ENCODE measurements at places on chromosomes 7 and 10.

DNA sequence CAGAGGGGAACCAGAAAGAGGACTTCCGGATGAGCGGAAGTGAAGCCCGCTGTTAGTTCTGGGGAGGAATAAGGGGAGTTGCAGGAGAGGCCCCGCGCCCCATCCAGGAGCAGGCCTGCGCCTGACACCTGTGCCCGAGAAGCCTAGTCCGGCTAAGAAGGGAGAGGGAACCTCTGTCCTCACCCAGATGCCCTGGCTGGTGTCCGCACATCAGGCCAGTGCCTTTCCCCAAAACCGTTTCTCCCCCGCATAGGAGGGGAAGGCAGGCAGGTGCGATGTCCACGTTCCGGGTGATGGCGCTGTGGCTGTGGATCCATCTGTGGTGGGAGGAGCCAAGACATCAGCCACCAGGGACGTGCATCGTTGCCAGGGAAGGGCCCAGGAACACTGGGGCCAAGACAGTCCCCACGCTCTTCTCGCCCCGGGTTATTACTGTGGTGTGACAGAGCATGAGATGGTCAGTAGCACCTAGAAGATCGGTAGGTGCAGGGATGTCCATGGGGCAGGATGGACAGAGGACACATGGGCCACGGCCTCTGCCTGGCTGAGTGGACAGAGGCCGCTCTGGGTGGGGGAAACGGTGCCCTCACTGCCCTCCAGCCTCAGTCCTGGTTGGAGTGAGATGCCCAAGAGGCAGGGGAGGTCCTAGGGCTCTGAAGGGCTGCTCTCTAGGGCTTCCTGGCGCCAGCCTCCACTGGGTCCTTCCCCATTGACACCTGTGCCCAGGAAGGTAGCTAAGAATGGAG, 262.7 kb downstream of the CELF2 start:
- DNase-seq: no peak

DNA sequence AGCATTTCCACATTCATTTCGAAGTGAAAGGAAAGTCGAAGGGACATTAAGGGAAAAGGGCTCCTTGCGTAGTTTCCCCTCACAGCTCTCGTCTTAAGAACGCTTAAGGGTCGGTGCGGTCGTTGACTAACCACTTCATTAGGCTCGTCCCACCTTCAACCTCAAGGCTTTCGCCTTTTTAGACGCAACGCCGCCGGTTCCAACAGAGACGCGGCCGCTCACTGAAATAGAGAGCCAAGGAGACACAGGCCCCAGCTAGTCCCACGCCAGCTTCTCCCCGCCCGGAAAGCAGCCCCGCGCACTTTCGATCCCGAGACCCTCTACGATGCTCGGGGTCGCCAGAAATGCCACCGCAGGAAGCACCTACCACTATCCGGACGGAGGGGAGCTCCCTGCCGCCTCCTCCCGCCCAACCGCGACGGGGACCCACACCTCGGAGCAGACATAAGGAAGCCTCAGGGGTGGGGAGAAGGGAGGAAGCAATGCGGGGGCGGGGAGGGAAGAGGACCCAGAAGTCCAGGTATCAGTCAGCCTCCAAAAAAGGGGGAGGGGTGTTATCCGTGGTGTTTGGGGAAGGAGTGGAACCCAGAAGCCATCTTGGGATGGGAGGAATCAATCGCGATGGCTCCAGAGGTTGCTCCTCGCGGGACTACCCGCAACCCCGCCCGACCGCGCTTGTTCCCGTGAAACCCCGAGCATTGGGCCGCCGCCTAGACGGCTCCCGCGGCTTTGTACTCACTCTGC, 559 bp downstream of the TRA2A start:
- DNase-seq: peak; percentile 60

DNA sequence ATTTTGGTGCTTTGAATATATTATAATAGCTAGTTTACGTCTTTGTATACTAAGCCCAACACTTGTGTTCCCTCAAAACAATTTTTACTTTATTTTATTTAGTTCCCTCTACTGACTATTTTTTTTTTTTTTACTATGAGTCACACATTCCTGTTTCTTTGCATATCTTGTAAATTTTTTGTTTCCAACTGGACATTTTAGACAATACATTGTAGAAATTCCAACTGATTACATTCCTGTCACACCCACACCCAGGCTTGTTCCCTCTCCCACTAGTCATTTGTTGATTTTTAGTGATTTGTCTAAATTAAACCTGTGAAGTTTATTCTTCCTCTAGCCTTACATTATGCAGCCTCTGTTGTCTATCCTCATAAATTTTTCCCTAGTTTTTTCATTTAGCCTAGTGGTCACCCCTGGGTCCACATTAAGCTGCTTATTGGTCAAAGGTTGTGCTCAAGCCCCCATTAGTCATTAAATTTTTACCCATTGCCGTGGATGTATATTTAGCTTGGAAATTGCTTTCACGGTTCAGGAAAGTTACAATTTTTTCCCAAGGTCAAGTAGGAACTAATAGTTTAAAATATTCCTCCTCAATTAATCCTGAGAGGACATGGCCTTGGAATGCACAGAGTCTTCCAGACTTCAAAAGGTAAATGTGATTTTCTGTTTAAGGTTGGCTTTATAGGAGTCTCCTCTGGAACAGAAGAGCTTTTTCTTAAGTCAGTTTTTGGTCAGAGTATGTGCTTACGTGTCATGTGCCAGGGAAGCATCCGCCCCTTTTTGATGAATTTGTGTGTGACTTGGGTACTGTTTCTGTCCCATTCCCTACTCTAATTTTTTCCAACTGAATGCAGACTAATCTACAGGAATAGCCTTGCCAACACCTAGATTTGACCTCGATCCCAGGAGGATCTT, 207.6 kb upstream of the TMEM72 start:
- no peak for DNase-seq

DNA sequence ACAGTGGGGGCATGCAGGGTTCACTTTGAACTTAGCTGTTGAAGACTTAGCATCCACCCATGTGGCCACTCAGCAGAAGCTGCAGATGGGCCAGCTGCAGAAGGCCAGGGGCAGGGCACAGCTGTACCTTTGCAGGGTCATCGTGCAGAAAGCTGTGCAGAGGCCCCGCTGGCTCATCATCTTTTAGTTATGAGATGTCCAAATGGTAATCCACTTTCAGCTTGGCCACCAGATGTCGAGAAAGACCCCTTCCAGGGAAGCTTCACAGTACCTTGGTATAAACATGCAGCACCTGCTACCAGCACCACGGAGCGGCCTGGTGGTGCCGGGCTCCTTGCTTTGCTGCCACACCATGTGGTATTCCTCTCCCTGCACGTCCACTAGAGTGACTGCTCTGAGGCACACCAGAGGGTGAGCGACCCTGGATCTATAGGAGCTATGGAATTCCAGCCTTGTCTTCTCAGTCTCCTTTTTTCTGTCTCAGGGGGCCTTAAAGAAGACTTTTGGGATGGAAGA, 74.2 kb upstream of the LAMB4 start:
- DNase-seq: no peak

GRCh38 chr7:110830778-110831177, 260.1 kb upstream of the LRRN3 start:
- no peak for DNase-seq
